Bone marrow (tissue), 2 donors: ENCODE measurements at places on chromosomes 16 and 17.

DNA sequence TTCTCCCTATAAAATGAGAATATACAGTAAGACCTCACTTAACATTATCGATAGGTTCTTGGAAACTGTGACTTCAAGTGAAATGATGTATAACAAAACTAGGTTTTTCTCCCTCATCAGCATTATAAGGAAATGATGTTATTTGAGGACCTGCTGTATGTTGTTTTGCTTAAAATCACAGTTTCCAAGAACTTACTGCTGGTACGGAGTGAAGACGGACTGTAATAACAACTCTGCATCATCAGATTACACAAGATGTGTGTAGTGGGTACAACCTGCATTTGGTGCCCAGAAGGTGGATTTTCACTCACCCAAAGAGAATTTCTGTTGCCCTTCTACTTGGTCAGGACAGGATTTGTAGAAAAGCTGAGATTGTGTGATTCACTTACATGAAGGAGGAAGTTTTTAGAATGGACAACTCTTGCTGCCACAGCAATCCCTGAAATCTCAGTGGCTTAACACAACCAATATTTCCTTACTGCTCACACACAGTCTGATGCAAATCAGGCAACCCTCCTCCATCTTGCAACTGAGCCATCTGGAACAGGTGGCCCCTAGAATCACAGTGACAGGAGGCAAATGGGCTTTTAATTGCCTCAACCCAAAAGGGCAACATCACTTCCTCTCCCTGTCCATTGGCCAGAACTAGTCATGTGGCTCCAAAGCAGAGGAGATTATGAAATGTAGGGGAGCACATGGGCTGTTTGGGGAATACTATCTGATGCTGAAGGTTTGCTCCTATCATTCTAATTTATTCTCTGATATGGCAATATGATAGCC, 67.6 kb upstream of the CACNG5 start:
- no peak for DNase-seq

DNA sequence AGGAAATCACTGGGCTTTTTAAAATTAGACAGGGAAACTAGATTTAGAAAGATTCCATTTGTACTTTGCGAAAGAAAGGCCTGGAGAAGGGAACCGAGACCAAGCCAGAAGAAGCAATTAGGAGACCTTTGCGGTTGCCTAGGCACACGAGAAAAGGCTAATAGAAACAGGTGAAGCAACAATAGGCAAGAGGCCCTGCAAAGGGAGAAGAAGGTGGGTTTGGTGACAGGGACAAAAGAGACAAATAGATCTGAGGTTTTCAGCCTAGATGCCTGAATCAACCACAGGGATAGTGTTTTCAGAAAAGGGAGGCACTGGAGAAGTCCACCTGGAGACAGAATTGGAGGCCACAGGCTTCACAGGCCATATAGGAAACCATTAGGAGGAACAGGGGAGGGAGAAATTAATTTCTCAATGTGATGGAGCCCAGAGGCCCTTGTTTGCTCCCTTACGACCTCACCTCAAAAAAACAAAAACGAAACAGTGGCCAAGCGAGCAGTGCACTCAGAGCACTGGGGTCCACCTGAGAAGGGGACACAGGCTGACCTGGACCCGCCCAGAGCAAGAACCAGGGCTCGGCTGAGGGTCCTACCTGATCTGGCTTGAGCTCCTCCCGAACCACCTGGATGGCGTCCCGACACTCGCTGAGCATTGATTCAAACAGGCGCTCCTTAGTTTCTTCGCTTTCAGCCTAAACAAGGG, 22.3 kb downstream of the SRP68 start:
- no peak for DNase-seq

DNA sequence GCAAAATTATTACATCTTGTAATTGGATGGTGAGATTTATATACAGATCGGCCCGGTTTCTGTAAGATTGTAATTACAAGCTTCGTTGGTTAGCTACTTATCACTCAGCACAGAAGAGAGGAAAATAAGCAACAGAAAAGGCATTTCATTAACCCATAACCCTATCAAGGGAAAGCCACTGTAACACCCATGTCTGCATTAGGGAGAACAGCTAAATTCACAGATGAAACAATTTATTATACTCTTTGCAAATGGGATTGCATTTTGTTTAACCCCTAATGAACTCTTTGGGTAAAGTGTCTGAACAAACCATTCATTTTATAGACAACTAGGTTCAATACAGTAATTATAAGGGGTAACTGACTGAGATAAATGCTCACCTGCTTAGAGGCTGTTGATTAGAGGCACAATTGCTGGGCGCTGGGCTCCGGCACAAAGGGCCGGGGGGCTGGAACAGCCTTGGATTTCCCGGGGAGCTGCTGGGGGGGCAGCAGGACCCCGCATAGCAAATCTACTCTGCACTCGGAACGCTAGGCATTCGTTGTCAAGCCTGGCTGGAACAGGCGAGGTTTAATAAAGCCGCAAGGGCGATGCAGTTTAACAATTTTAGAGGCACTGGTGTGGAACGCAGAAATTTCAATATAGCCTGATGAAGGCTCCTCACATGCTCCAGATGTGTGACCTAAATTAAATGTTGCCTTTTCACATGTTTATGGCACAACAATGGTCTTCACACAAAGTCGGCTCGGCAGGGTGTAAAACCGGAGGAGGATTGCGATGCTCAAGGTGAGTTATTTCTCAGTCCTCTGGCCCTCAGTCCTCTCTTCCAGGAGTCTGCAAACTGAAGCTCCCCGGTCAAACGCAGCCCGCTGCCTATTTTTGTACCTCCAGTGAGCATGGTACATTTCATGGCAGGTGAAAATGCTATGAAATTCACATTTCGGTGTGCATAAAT, 134.0 kb upstream of the IRX6 start:
- DNase-seq = no peak

- DNase-seq = no peak
Observed at GRCh38 chr17:29828676-29829284, 101.2 kb downstream of the SSH2 start.

DNA sequence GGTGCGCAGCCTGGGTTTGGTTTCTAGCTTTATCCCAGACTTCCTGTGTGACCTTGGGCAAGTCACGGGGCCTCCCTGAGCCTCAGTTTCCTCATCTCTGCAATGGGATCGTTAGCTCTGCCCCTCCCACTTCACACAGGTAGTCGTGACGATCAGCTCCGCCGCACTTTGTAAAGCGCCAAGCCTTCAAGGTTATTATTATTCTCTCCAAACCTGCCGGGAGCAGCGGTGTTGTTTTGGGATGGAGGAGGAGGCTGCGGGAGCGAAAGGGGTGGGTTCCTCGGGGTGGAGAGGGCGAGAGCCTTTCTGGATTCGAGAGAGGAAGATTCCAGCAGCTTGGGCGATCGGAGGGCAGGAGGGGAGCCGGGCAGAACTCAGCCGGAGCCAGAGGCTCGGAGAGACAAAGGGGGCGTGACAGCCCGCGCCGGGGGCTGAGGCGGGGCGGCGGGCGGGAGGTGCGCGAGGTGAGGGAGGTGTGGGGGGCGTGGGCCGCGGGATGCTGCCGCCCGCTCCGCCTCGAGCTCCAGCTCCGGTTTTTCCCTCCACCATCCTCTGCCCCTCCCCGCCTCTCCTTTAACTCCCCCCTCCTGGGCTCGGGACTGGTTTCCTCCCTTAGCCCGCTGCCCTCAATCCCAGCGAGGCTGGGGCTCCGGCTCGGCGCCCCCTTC, at the start of gene EFNB3:
TSS of gene EFNB3 (plus strand) at position 602 of the 668 bp plus-strand sequence. CDS start 397 bp downstream, outside the sequence.
- no peak for DNase-seq

- DNase-seq = no peak
Observed at GRCh38 chr17:79799174-79799537, 2.3 kb upstream of the CBX8 start.

DNA sequence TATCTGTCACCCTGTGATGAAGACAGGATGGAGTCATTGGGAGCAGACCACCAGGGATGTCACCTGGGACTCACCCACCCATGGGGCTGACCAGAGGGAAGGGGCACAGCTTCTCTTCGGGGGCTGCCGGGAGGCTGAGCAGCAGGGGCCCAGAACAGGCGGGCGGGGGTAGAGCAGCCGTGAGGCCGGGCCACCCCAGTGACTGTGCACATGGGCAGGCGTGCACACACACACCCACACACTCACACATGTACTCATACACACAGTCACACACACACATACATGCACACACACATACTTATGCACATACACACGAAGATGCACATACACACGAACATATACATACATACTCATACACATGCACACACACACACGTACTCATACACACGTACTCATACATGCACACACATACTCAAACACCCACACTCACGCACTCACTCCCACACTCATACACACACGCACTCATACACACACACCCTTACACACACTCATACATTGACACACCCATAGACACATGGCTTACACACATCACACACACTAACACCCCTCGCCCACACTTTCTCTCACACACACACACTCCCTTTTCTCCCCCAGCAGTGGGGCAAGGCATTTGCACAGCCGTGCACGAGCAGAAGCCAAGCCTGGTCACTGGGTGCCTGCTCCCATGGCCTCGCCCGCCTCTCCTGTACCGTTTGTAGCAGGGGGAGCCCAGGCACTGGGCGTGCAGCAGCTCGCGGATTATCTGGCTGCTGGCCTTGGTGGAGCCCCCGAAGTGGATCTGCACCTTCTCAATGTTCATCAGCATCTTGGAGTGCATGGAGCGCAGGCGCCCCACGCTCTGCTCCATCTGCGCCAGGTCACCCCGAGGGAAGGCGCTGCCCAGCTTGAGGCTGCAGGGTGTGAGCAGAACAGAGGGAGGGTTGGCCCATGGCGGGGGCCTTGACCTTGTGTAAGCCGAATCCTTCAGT, 12.4 kb downstream of the UBALD2 start:
- DNase-seq = no peak

- no peak for DNase-seq
Observed at GRCh38 chr17:20979792-20980083, 63.1 kb downstream of the USP22 start.

DNA sequence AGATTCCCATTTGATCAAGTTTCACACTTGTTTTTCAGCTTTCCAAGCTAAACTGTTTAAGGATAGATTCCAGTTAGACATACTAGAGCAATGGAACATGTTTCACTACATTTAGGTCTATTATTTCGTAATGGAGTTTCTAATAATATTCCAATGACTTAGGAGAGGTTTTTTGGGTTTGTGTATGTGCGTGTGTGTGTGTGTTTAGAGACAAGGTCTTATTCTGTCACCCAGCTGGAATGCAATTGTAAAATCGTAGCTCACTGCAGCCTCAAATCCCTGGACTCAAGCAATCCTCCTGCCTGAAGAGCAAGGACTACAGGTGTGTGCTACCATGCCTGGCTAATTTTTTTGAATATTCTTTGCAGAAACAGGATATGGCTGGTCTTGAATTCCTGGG, 426.3 kb downstream of the ZFHX3 start:
- DNase-seq = no peak

- DNase-seq = no peak
Observed at GRCh38 chr17:385178-385835, 32.7 kb upstream of the RPH3AL start.

DNA sequence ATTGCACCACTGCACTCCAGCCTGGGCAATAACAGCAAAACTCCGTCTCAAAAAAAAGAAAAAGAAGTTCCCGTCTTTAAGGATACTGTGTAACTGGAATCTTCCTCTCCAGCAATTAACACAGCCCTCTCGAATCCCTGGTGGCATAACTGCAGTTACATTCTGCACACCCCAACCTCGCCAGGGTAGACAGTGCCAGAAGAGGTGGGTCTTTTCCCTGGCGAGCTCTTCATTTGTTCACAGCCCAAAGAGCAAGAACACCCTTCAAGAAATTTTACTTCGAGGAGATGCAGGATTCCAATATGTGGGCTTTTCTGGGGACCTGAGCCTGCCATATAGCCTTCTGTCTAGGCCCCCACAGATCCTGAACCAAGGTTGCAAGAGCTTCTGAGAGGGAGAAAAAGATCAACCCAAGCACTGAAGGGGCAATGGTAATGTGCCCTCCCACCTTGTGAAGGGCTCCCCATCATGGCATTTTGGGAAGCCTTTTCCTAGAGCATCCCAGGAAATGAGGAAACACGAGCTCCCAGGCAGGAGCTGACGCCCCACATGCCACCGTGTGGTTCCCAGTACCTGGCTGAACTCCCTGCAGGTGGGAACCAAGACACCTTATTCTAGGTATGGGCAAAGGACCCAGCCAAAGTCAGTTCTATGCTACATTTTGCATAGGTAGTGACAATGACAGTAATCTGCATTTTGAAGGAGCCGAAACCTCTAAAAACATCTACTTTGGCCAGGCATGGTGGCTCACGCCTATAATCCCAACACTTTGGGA, 26.9 kb downstream of the TK2 start:
- DNase-seq = no peak

GRCh38 chr16:66295761-66296546, 70.5 kb upstream of the CDH5 start:
- no peak for DNase-seq

GRCh38 chr16:73945631-73946030, 351.0 kb upstream of the PSMD7 start:
- DNase-seq = no peak

- no peak for DNase-seq
Observed at GRCh38 chr17:69192754-69193153, 35.9 kb downstream of the ABCA10 start.

- DNase-seq = no peak
Observed at GRCh38 chr16:85238233-85238647, 126.0 kb upstream of the CIBAR2 start.

DNA sequence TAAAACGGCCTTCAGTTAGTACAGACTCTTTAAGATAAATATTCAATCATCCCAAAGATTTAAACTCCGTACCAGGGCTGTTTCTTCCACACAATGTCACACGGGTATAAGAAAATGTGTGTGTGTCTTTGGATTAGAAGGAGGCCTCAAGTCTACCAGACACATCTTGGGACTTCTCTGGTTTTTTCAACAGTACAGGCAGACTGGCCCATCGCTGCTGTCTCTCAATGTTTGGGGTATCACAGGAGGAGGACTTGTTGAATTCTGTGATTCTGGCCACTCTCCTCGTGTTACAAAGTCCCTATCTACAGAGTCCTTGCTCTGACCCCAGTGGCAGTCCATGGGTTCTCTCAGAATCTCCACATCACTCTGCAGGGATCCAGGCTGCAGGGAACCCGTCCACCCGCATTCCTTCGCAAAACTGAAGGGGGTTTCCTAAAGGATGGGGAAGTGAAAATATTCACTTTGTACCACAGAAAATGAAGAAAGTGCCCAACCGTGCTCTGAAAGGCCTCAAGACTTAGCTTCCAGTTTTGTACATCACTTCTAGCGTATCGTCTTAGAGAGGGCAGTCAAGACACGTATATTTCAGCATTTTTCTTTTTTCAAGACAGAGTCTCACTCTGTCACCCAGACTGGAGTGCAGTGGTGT, 373.2 kb downstream of the NPIPA8 start:
- no peak for DNase-seq

GRCh38 chr17:79072544-79072943, 2.1 kb upstream of the ENGASE start:
- no peak for DNase-seq

- DNase-seq = no peak
Observed at GRCh38 chr17:76188213-76189016, 47.4 kb upstream of the FOXJ1 start.
